Femur (tissue), 1 donor: ENCODE measurements at places on chromosomes 12 and 14.

DNA sequence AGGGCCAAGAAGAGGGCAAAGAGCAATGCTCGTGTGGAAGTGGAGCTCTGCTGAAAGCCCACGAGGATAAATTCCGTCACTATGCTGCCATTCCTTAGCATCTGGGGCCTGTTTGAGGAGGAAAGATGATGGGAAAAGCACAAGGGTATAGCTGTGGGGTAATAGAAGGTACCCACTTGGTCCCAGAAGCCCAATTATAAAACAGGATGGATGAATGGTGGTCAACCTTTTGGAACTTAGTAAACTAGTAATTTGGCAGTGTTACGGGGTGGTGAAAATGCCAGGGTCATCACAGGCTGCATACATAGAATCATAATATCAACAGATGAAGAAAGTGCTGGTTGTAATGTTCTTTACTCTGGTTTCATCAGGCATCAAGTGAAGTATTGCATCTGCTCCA is at the start of gene OR10AD1:
Gene OR10AD1, minus strand, starts transcription at position 101 of the 400 bp plus-strand sequence. Its CDS starts 0 bp downstream, at position 101.
- no peak for DNase-seq

GRCh38 chr12:112555621-112556233 is 137.0 kb downstream of the PTPN11 start:
- DNase-seq: no peak

GRCh38 chr12:1801303-1801975 is 18.9 kb upstream of the LRTM2 start:
- peak; percentile 11 for DNase-seq

- no peak for DNase-seq
Measured at GRCh38 chr14:84708865-84709264, 821.1 kb upstream of the FLRT2 start.
